NCI-H2081 treated with DMSO at 0.1 percent for 48 hours (cell line): ENCODE measurements at places on chromosomes 6 and 20.
A peak's percentile ranks its signal among the peaks of the same experiment; 100 is the strongest.

DNA sequence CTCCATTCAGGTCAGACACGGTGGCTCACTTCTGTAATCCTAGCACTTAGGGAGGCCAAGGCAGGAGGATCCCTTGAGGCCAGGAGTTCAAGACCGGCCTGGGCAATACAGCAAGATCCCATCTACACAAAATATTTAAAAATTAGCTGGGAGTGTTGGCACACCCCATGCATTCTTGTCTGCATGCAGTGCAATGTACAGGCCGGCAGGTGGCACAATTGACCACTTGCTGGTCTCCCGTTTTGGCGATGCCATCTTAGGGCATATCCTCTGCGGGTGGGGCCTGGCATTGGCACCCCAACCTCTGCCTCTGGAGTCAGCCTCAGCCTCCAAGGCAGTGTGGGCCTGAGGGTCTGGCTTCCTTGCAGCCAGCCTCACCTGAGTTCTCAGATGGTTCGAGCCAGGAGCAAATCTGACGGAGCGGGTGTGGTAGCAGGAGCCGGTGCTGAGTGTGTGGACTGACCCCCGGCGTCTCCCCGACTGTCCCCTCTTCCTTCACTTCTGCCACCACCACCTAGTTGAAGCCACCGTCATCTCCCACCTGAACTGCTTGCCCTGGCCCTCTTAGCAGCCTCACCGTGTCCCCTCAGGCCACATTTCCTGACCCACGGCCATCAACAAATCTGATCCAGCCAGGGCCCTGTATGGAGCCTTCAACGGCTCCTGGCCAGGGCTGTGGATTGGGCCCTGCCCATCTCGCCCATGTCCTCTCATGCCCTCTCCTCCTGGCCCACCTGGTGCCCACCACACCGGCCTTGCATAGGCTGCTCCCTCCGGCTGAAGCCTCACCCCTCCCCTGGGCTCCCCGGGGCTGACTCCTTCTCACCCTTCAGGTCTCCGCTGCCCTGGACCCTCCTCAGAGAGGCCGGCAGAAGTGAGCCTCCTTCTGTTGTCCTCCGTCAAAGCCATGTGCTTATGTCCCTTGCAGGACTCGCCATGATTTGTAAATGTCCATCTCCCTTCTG is 44.0 kb downstream of the EFCAB8 start:
- no peak for DNase-seq

DNA sequence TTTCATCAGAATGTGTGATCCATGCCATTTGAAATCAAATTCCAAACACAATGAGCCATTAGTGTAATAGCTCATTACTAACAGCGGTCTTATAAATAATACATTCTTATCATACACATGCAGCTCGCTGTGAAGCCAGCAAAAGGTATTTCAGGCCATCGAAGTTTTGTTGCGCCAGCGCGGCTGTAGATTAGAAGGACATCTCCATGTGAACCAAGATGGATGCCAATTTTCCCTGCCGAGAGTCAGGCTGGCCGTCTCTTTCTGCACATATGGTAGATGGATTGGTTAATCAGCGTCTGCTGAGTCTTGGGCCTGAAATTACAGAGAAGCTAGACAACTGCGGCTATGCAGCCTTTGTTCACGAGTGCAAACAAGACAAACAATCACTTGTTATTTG is 44.1 kb downstream of the CFAP61 start:
- DNase-seq = peak; percentile 60

- no peak for DNase-seq
These were observed 17.7 kb downstream of the UTRN start for GRCh38 chr6:144302701-144303372.

GRCh38 chr6:157519255-157520116 is 138.5 kb downstream of the ZDHHC14 start:
- DNase-seq = no peak

DNA sequence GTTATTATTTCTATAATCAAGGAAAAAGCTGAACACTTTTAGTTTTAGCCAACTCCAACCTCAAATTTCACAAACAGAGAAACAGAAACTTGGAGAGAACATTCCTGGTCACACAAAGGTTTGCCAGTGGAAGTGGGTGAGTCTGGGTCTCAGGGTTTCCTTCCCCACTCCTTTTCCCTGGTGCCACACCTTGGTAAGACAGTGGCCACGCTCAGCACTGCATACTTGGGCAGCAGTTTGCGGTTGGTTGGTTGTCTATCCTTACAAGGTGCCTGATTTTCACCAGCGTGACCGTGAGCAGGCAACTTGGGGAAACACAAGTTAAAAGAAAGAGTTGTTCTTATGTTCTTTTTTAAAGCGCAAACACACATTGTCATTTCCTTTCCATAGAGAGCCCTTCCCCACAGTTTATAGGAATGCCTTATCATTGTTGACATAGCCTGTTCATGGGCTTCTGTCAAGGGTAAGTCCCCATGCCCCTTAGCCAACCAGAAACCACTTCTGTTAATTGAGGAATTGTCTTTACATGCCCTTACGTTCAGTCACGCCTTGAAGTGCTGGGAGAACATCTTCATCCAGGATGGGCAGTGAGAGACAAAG is 82.2 kb downstream of the RIN2 start:
- DNase-seq = no peak
